ENCODE measurements at places on chromosomes 12 and 14.

DNA sequence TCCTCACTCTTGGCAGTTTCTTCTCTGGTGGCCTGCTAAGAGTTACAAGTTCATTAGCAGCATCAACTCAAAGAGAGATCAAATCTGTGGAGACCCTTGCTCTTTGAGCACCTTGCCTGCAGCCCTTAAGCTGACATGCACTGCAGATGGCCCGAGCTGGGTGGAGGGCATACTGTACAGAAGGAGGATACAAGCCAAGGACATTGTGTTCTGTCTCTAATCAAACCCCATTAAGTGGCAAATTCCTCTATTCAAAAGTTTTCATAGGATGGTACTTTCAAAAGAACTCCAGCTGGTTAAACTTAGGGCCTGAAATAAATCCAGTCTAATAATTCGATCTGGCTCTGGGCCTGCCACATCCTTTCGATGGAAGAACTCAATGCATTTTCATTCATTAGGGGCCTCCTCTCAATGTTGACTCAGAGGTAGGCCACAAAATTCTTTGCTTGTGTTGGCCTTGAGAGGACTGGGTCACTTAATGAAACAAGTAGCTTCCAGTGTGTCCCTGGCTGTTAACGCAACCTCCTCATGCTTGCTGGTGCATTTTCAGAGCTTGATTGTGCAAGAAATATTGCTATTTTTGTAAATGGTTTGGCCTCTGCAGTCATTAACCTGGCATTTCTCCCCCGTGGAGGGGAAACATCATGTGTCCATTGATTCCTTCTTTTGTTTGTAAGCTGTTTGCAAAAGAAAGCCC, 318.2 kb downstream of the NUAK1 start:
- no peak for DNase-seq

DNA sequence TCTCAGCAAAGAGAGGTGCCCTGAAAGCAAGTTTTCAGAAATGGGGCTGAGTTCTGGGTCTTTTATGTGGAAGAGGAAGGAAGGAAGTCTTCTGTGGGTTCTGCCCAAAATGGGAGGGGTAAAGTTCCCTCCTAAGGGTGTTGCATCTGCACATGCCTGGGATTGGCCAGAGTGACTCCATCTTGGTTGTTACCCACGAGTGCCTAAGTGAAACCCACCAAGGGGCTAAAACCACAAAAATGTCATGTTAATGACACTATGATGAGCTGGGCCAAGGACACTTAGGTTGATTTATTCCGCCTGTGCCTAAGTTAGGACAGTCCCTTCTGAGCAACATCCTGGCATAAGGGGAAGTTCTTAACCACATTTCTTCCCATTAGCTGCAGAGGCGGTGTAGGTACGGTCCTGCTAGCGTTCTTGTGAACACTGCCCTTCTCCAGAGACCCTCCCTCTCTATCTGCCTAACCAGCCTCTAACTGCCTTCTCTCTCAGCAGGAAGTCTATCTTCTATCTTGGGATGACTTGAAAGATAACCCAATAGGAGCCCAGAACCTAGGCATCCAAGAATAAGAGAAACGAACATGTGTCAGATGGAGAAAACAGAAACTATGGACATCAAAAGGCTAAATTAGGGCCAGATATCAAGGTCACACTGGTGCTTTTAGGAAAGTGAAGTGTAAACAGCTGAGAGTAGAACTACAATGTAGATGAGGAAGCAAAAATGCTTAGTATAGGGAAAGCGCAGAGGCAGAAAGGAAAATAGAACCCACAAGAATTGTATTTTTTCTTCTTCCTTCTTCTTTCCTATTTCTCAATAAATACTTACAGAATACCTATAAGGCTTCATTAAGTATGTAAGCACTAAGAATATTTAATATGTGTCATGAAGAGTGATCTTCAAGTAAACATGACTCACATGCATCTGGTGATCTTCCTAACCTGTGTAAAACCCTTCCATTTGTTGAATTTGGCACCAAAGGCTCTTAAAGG, 104.2 kb upstream of the AMN1 start:
- DNase-seq = no peak

- DNase-seq = no peak
These were observed 25.2 kb downstream of the DDX51 start for GRCh38 chr12:132118876-132119275.

DNA sequence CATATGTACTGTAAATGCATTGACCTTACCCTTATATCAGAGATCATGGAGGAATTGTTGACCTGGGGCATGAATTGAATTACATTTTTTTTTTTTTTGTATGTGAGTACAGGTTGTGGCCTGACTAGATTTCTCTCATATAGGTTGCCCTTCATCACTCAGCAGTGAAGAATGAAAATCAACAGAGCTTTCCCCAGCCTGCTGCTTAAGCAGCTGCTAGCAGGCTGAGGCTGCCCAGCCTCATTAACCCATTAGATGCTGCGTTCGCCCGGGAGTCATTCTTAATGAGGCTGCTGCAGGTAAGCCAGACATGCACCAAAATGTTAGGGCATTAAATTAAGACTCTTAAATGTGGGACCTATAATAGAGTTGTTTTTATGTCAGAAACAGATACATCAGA, 236.0 kb downstream of the ETNK1 start:
- DNase-seq = no peak

GRCh38 chr14:96723946-96724345, 73.2 kb upstream of the VRK1 start:
- DNase-seq = no peak

DNA sequence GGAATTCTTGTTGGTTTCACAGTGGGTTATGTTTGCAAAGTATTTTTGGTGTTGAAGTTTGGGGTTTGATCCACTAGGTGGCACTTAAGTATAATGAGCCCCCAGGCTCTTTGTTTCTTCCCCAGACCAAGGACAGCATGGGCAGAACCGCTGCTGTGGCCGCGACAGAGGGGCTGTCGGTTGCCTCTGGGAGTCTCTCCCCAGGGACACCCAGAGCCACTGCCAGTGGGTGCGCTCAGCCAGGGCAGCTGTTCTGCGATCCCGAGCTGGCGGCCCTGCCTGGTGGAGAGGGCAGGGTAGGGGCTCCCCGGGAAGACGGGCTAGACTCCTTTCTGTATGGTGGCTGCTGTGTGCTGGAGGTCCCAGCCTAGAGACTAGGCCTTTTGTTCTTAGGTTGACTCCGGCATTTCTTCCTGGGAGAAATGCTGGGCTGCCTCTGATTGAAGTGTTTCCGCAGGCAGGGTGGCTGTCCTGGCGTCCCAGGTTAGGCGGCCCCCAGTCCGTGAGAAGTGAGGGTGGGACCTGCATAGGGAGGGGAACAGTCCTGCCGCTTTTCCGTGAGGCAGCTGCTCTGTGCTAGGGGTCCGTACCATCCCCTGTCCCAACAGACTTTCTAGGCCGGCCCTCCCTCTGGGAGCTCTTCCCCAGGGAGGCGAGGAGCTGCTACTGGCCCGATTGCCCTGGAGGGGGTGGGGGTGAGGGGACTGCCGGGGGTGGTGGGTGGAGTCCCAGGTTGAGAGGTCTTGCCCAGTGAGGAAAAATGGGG, 253.1 kb upstream of the PELI2 start:
- no peak for DNase-seq

GRCh38 chr12:84964048-84964447, 51.4 kb upstream of the SLC6A15 start:
- no peak for DNase-seq

DNA sequence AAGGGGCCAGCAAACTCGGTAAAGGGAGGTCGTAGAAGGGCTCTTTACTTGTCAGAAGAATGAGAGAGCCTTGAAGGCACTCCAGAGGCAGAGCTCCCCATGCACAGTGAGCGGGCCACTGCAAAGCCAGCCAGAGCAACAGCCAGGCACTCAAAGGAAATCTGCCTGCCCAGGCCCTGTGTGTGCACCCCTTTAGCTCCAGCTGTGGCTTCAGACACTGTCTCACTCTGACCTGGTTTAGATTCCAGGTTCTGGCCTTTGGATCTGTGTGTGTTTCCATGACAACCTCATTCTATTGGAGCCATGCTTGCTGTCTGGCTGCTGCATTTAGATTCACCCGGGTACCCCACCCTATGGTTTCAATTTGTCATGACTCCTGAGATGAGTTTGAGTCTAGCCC, 170.3 kb downstream of the CAPZA3 start:
- no peak for DNase-seq

- peak; percentile 53 for DNase-seq
These were observed 69.4 kb upstream of the PRIMA1 start for GRCh38 chr14:93857500-93858283.

GRCh38 chr12:131831635-131832041, 3.4 kb downstream of the MMP17 start:
- no peak for DNase-seq

DNA sequence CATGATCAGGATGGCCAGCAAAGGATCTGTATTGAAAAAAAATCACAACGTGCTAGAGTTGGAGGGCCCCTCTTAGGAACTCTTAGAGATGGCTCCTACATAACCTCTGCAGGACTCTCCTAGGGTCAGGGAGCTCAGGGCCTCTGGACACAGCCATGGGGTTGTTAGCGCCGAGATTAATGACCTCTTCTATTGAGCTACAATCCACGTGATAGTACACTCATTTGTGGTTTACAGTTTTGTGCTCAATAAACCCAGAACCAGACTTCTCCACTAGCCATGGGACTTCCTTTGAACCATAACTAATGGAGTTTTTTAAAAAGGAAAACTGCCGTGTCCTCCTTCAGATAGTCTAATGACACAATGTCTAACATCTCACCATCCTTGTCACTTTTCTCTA, 29.6 kb upstream of the HDAC7 start:
- no peak for DNase-seq

DNA sequence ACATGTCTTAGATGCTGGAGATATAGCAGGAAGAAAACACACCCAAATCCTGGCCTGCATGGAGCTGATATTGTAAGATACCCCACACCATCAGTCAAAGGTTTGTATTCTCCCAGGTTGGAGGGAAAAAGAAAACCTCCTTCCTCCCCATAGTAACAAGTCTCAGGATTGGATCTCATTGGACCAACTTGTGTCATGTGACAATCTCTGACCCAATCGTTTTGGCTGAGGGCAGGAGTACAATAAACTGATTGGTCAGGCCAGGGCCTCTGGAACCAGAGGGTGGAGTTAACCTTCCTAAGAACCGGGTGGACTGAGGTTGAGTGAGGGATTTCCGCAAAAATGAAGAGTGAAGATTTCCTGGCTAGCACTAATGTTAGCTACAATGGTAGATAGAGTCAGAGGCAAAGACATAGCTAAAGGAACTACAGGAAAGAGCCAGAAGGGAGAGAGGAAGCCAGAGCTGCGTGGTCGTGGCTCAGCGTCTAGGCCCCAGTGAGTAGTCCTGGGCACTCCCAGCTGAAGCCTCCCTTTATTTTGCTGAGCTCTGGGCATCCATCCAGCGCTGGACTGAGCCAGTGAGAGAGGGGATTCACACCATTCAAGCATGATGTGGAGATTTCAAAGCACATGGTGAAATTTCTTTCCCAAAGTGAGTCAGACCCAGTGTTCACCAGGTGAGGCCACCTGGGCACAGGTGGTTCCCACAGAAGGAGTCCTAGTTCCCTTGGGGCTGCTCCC, 219.9 kb downstream of the AACS start:
- DNase-seq = no peak

GRCh38 chr12:124869059-124869665, 5.5 kb upstream of the SCARB1 start:
- no peak for DNase-seq

- DNase-seq = no peak
These were observed 66.3 kb downstream of the CKB start for GRCh38 chr14:103456167-103456835.

DNA sequence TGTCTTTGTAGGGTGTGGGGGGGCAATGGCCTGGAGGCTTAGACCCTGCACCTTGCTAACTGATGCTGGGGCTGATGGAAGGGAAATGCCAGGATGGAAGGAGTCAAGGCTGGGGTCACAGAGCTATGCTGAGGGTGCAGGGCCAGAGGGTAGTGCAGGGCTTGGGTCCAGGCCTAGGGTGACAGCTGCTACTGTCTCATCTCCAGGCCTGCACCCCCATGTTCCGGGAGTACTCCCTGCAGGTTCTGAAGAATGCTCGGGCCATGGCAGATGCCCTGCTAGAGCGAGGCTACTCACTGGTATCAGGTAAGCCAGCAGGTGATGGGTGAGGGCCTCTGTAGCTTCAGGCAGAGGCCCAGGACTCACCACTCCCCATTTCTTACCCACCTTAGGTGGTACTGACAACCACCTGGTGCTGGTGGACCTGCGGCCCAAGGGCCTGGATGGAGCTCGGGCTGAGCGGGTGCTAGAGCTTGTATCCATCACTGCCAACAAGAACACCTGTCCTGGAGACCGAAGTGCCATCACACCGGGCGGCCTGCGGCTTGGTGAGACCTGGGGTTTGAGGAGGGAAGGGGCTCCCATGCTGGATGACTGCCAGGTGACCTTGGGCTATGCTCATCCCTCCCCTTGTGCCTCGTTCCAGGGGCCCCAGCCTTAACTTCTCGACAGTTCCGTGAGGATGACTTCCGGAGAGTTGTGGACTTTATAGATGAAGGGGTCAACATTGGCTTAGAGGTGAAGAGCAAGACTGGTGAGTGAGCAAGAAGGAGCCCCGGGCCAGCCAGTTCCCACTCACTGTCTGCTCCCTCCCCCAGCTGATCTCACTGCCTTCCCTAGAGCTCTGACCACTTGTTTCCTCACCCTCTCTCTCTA, 4.1 kb downstream of the SHMT2 start:
- no peak for DNase-seq

DNA sequence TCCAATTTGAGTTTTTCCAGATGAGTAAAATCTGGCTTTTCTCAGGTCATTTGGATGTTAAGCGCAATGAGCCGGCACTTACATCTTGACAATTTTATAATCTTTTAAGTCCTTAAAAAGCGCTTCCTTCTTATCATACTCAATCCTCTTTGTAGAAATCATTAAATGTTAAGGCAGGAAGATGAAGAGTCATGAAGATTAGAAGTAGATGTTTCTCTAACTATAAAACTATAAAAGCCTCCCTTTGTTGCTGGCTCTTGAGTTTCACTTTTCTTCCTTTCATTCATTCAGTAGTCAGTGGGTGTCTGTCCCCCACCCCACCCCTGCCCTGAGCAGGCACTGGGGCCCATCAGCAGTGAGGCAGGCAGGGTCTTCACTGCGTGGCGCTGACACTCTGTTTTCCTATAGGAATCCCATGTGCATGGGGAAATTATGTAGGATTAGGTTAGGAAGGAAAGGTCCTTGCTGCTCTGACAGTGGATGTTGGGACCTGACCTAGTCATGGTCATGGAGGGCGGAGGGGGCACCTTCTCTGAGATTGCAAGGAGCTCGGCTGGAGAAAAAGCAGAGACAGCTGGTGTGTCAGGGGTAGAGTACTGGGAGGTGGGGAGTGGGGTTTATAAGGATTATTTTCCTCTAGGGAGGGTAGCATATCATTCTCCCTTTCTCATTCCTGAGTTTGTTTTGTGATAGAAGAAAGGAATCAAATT, 65.8 kb downstream of the CCDC92 start:
- no peak for DNase-seq

DNA sequence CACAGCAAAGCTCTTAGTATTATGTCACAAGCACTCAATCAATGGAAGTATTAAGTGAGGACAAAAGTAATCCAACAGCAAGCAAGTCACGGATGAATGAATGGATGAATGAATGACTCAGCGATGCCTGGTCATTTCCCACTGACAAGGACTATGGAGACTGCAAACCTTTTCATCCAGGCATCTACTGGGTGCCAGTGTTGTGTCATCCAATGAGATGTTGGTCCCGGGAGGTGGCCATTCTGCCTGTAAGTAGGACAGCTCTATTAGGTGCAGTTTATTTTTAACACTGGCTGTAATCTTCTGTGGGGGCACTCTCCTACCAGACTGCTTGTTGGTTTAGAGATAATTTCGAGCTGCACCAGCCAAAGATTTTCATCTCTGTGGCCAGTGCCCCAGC, 39.4 kb downstream of the STAB2 start:
- peak; percentile 69 for DNase-seq

- no peak for DNase-seq
These were observed 108.5 kb downstream of the GCH1 start for GRCh38 chr14:54794159-54794558.

All from DMS 273 treated with DMSO at 0.1 percent for 48 hours (cell line).